ENCODE measurements at places on chromosomes 1 and 21.

DNA sequence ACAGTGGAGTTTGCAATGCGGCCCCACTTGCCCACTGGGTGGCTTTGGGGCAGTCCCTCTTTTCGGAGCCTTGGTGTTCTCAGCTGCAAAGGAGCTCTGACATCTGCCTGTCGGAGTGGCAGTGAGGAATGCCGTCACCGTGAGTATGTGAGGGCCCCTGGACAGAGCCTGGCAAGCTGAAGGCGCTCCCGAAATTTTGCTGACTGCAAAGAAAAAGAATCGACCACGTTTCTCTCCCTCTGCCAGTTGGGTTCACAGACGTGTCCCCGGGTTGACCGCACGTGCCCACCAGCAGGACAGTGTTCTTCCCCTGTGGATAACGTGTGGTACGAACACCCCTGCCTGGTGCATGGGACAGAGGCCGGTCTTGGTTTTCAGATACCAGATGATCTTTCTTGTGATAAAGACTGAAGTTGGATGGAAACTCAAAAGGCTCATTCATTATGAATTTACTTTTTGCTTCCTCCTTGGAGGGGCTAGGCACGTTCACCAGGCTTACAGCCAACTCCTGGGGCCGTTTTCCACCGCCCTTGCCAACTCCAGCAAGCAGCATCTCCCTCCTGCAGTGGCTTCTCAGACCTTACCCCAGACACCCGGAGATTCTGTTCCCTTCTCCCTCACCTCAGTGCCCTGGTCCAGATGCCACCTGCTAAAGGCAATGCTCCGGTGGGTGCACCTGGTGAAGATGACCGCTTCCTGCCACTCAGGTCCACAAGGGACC lies 29.7 kb downstream of the ECE1 start:
- no peak for DNase-seq

- no peak for DNase-seq
Measured at GRCh38 chr1:17688217-17688810, 66.8 kb upstream of the ACTL8 start.

DNA sequence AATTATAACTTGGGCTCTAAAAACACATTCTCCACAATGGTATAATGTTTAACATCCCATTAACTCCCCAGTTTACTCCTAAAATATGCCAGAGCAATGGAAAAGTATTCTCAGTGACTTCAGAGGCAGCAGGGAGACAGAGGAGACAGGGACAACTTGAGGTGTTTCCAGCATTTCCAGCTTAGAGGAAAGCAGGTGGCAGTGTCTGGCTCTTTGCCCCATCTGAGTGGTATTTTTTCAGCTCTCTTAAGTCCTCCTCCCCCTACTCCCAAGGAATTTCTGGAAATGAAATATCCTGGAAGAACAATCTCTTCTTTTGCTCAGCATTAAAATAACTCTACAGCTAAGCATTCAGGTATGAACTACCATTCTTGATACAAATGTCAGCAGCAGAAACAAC lies 10.8 kb upstream of the ERMAP start:
- DNase-seq, result no peak

DNA sequence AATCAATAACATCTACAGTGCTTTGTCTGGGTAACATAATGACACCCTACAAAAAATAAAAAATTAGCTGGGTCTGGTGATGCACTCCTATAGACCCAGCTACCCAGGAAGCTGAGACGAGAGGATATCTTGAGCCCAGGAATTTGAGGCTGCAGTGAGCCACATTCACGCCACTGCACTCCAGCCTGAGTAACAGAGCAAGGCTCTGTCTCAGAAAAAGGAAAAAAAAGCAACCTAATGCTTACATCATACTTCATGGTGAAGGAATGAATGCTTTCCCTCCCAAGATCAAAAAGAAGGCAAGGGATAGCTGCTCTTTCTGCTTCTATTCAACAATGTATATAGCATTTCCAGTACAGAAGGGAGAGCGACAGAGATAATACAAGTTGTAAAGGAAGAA lies 24.2 kb upstream of the CTTNBP2NL start:
- no peak for DNase-seq

DNA sequence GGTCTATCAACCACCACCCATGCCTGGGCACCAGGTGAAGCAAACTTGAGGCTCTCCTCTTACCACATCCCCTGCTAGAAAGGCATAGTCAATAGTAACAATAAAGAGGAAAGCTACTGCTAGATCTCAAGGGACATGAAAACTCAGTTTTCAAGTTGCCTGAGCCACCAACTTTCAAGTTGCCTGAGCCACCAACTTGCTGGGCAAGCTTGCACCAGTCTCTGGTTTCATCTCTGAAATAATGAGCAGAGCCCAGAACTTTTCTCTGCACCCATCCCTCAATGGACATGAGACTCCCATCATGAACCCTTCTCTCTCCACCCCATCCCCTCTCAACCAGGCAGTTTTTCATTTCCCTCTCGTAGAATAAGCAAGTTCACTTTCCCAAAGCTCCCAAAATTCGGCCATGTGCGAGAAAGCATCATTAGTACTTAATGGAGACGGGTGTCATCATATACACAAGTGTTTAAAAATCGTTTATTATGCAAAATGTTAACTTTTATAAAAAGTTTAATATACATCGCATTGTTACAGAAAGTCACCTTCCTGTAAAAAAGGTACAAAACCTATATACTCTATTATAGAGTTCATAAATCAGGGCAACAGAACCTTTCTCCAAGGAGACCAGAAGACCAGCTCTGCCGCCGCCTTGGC lies 1.7 kb downstream of the ID3 start:
- DNase-seq, result no peak

- peak; percentile 57 for DNase-seq
Measured at GRCh38 chr1:152182944-152183361, 23.9 kb upstream of the RPTN start.

DNA sequence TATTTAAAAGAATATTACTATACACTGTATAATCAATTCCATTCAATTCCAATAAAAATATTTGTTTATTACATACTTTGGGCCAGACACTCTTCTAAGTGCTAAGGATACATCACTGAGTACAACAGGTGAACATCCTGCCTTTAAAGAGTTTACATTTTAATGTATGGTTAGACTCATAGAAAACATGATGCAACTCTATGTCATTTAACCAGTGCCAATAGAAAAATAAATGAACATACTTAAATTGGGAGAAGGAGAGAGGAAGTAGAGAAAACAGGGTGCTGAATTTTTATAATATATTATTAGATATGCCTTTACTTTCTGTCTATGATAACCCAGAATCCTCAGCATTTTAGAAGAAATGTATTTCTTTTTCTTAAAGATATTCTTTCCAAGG lies 119.2 kb downstream of the TSEN15 start:
- DNase-seq, result no peak

- no peak for DNase-seq
Measured at GRCh38 chr1:111512132-111512889, 8.9 kb upstream of the ADORA3 start.

GRCh38 chr1:46603481-46603857 lies 599 bp downstream of the MKNK1 start:
- DNase-seq, result no peak

DNA sequence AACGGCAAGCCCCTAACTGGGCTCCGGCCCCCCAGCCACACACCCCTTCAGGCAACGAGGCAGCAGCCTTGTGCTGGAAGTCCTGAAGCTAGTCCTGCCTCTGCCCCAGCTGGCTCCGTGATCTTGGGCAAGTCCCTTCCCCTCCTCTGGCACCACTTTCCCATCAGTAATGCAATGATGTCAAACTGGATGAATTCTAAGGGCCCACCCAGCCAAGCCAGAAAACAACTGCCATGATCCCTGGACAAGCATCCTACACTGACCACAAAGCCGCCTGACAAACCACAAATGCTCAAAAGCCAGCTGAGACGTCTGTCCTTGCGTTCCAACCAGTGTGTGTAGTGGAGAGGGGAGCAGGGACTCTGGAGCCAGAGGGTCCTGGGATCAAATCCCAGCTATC lies 26.8 kb downstream of the IFFO2 start:
- DNase-seq, result no peak

- no peak for DNase-seq
Measured at GRCh38 chr1:212256369-212256768, 28.8 kb upstream of the PPP2R5A start.

- DNase-seq, result no peak
Measured at GRCh38 chr1:109864047-109864822, 46.4 kb upstream of the CSF1 start.

- DNase-seq, result peak; percentile 18
Measured at GRCh38 chr1:118154220-118154619, 30.8 kb downstream of the SPAG17 start.

DNA sequence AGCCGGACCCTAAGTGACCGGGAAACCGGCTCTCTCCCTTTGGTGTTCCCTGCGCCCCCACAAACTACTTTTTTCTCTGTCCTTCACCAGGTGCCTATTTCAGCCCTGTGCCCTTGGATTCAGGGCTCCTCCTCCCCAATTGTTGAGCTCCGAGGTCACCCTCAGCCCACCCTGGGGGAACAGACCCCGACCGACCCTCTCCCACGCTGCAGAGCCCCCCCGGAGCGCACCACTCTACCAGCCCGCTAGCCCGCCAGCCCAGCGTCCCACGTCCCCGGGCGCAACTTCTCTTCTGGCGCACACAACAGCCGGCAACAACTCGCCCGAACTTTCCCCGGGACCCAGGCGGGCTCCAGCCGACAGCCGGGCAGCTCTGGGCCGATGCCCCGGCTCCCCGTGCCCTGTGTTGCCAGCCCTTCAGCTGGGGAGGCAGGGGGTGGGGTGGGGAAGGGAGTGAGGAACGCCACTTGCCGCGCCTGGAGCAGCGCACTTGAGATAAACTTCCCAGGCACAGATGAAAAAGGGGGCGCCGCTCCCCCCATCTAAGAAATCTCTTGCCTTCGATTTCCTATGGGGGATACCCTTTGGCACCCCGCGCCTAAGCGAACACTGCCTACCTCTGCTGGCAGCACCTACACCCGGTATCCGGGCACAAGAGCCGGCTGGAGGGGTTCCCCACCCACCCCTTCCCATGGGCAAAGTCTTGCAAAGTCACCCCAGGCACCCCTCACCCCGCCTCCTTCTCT lies 997 bp downstream of the CASZ1 start:
- peak; percentile 3 for DNase-seq

DNA sequence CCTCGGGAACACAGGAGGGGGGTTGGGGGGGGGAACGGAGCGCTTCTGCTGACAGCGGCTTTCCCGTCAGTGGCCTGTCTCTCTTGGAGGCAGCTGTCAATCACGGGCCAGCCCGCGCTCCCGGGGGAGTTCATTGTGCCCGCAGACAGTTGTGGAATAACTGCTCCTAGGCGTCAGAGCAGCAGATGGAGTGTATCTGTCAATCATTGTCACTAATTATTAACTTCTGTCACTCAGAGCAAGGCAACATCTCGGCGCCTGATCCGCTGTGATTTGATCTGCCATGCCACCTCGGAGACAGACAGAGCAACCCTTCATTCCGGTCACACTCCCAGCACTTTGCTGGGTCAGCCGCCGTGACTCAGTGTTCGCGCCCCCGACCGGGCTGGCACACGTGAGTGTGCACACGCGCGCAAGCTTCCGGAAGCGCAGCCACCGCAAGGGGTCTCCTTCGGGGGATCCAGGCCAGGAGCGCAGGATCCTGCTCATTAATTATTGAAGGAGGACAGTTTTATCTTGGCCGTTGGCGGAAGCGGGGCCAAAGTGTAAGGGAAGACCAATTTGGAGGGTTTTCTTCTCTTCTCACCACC lies 75.8 kb downstream of the RRAGC start:
- DNase-seq, result no peak

DNA sequence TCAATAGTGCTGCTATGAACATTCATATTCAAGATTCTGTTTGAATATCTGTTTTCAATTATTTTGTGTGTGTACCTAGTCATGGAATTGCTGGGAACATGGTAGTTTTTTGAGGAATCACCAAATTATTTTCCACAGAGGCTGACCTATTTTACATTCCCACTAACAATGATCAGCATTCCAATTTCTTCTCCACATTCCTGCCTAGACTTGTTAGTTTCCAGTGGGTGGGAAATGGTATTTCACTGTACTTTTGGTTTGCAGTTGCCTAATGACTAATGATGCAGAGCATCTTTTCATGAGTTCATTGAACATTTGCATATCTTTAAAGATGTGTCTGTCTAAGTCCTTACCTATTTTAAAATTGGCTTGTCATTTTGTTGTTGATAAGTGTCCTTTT lies 1182.6 kb upstream of the B3GALT2 start:
- DNase-seq, result no peak

- DNase-seq, result no peak
Measured at GRCh38 chr1:61670016-61670415, 54.9 kb downstream of the TM2D1 start.

GRCh38 chr1:206797534-206798383 lies 25.5 kb upstream of the IL10 start:
- no peak for DNase-seq

DNA sequence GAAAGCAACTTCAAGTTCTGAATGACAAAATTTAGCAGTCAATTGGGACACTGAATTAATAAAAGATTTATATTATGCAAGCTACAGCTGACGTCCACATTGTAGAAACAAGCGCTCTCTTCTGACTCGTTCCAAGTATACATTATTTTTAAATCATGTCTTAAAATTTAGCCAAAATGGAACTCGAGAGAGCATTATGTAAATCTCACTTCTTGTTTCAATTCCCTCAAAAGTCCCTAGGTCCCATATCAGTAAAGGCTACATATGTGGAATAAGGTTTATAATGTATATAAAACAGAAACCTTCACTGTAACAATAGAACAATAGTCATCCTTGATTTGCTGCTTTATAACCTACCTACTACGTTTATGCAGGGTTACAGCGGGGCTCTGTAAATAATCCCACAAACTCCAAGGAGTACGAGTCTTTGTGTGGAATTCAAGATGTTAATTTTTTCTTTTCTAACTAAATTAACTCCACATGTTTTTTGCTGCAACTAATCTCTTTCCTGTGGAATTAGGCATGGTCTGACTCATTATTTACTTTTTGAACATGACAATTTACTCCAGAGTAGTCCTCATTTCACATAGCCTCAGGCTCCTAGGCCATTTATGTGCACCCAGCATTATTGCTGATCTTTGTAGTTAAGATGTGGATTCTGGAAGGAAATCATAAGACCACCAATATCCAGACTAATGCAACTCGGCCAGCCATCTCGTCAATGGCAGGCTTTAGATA lies 785.1 kb downstream of the LTN1 start:
- DNase-seq, result no peak

- no peak for DNase-seq
Measured at GRCh38 chr1:211241071-211241470, 18.1 kb upstream of the RCOR3 start.

DNA sequence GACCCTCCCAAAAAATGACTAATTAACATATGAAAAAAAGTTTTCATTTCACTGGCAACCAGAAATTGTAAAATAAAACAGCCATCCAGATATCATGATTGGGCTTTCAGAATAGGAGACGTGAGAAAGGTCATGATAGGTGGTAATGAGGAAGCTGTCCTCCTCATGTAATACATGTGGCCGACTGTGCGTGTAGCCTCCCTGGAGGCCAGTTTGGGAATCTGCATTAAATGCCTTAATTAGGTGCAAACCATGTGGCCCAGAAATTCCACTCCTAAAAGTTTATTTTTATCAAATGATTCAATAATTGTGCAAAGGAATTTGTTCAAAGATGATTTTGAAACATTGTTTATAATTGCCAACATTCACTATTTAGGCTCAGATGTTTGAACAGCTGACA lies 127.6 kb upstream of the C1orf105 start:
- no peak for DNase-seq

Data from RKO (cell line).